ENCODE measurements at places on chromosomes 13 and 19.

DNA sequence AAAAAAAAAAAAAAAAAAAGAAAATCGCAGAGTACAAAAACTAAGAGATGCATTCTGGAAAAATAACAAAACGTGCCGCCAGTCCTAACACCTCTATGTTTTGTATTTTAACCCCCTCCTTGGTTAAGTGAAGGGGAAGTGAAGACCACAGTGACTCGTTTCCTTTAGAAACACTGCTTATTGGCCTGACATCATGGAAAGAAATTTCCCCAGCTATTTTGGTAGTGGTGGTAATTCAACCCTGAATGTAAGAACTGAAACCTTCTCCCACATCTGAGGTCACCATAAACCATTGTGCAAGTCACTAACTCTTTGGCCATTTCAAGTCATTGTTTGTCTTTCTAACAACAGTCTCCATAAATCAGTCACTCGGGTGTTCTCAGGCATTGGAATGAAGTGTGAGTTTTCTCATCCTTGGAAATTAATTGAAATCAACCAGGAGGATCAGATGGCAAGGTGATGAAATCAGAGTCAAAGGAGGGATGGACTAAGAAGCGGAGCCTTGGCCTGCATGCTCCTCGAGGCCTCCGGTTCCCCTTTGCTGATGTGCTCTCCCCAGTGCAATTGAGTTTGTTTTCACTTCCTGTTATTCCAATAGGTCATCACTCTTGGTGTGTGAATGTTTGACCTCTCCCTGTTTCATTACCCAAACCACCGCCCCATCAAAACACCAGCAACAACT, 443.9 kb downstream of the FGF9 start:
- no peak for DNase-seq

DNA sequence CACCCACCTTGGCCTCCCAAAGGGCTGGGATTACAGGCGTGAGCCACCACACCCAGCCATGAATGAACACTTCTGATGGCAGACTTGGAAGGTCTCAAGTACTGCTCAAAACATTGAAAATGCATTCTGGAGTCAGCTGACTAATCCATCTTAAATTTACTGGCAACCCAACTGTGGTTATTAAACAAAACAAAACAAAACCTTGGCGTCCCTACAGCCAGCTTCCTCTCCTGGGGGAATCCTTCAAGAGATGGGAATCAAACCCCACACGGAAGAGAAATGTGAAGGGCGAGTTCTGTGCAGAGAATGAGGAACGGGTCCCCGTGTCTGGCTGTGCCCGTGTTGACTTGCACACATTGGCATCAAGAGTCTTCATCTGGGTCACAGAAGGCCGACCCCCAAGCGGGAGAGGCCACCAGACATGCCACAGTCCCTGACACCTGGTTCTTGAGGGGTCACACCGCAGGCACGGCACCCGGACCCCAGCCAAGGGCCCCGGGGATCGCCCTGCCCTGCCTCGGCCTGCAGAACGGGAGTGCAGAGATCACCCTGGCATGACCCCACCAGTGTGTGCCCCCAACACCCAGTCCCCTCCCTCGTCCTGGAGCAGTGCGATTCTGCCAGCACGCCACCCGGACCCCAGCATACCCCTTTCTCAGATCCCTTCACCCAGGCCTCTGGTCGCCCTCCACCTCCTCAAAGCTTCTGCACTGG, 3.2 kb downstream of the MAP2K2 start:
- DNase-seq = no peak

DNA sequence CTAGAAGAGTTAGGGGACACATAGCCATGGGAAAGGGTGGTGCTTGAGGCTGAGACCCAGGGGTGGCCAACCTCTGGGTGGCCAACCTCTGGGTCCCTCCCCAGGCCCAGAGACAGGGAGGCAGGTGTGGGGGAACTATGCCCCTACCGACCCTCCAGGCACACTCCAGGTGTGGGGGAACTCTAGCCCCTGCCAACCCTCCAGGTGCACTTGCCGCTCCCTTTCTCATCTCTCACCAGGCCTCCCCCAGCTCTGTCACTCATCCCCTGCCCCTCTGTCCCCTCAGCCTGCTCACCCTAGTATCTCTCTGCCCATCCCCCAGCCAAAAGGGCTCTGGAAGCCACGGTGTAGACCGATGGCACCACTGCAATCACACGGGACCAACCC, 10.6 kb upstream of the VSTM2B start:
- DNase-seq = no peak

DNA sequence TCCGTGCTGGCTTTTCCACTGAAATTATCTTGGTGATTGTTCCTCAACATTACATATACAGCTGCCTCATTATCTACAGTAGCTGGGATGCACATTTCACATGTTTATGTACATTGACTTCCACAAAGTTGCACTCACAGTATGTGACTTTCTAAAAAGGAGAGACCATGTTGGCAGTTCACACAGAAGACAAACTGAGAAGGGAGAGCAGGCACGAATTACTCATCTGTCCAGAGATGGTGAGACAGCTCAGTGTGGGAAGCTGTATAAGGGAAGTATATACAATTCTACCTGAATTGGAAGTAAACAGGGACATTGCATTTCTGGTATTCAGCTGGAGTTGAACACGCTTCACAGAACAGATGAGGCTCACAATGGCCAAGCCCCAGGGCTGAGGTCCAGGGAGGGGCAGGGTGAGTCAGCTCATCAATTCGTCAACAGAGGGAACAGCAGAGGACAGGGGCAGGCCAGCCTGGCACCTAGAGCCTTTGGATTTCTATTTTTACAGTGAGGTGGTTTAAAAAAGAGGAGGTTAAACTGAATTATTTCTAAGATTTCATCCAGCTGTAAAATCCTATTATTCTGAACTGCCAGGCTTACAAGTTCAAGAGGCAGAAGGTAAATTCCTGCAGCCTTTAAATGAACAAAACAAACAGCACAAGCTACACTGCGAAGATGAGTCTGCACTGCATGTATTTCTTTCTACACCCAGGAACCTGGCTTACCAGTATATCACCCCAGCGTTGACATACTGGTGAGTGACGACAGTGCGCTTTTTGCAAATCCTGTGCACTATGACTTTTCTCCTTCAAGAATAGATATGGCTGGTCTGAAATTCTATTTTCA, 9.8 kb downstream of the PARP4 start:
- DNase-seq = no peak

- DNase-seq = no peak
Measured at GRCh38 chr19:7843521-7843920, 13.5 kb downstream of the EVI5L start.

- no peak for DNase-seq
Measured at GRCh38 chr13:113904411-113904810, 40.5 kb upstream of the GAS6 start.

DNA sequence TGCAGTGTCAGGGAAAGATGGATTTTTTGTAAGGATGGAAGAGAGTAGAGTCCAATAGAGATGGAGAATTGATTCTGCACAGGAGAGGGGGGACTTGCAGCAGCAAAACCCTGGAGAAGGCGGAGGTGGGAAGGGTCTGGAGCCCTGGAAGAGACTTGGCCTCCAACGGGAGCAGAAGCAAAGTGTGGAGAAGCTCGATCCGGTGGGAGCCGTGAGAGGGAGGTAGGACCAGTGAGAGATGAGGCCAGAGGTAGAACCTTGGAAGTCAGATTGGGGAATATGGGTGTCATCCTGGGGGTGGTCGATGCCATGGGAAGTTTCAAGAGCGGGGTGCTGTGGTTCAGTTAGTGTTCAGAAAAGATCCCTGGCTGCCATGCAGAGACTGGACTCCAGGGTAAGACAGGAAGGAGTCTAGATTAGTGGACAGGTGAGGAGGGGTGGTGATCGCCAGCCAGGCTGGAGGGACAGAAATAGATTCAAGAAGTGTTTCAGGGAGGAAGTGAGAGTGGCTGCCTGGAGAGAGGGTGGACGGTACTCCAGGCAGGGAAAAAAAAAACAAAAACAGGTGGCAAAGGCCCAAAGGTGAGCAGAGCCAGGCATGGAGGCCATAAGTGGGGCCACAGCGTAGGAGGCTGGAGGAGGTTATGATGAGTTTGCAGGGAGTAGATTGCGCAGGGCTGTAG, 2.6 kb downstream of the PPP5C start:
- DNase-seq = no peak

DNA sequence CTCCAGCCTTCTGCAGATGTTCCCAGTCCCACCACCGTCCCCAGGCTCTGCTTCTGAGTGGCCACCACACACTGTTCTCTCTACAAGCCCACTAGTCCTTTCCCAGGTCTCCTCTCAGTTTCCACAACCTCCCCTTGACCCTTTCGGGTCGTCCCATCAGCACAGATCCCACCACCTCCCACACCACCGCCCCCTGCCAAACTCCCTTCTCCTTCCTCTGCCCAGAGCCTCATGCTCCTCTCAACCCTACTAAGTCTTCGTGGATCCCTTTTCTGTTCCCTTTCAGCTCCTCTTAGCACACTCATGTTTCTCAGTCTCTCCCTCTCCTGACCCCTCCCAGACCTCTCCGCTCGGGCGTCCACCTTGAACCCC, 1.9 kb downstream of the NAPA start:
- no peak for DNase-seq

DNA sequence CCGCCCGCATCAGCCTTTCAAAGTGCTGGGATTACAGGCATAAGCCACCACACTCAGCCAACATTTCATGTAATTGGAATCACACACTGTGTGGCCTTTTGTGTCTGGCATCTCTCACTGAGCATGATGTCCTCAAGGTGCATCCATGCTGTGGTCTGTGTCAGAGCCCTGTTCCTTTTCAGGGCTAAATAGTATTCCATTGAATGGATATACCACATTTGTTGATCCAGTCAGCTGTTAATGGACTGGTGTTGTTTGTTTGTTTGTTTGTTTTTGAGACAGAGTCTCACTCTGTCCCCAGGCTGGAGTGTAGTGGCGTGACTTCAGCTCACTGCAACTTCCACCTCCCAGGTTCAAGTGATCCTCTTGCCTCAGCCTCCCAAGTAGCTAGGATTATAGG, 17.9 kb downstream of the ATCAY start:
- DNase-seq = no peak

- no peak for DNase-seq
Measured at GRCh38 chr19:39052243-39052746, 19.9 kb upstream of the FBXO27 start.
